ENCODE measurements at places on chromosomes 2 and 18.
A peak's percentile ranks its signal among the peaks of the same experiment; 100 is the strongest.

DNA sequence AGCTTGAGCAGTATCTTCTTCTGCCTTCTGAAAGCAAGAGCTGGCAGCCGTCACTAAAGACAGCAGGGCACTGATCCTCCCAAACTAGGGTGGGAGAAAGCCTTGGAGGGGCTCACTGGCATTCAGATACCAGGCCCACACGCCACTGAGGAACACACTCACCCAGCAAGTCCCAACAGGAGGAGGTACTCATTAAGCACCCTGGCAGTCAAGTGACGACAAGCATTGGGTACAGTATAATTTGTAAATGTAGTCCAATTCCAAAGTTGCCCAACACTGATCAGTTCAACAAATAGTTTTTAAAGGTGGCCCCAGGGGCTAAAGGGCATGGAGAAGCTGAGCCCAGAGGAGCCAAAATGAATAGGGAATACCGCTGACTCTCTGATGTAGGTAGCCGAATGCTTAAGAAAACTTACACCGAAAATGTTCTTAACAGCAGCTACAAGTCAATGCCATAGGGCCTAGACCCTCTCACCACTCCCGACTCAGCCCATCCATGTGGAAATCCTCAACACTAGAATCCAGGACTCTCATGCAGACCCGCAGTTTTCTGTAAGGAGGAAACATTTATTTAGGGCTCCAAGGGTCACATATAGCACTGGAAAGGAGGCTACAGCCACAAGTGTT lies 9.9 kb downstream of the LIMS2 start:
- DNase-seq: no peak

GRCh38 chr2:11778923-11779757 lies 32.7 kb downstream of the LPIN1 start:
- peak; percentile 80 for DNase-seq

GRCh38 chr18:54260396-54261072 lies 8.8 kb upstream of the POLI start:
- no peak for DNase-seq

DNA sequence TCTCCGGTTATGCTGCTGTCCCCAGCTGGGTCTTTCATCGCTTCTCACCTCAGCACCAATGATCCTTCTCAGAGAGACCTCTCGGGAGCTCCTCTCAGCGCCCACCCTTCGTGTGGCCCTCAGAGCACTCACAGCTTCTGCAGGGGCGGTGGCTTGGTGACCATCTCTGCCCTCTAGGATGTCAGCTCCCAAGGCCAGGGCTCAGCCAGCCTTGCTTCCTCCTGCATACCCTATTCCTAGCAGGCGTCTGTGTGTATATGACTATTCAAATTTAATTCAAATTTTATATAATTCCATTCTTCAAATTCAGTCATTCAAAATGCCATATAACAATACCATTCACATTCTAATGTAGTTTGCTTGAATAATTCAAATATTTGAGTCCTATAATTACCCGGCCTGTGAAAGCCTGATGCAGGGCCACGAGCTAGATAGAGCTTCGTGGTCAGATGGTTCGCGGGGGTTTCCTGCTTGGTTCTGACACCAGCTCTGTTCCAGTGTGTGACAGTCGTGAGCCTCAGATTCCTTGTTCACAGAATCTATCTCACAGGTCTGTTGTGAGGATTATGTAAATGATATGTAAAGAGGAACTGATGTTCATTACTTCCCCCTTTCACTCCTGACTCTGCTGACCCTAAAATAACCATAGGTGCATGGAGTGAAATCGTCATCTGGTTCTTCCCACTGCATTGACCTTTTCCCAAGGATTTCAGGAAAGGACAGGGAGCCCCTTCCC lies 94.0 kb upstream of the CNGA3 start:
- DNase-seq: no peak

- no peak for DNase-seq
Observed at GRCh38 chr2:189407281-189408209, 33.7 kb upstream of the WDR75 start.

GRCh38 chr18:48544661-48545415 lies 6.0 kb downstream of the CTIF start:
- no peak for DNase-seq

DNA sequence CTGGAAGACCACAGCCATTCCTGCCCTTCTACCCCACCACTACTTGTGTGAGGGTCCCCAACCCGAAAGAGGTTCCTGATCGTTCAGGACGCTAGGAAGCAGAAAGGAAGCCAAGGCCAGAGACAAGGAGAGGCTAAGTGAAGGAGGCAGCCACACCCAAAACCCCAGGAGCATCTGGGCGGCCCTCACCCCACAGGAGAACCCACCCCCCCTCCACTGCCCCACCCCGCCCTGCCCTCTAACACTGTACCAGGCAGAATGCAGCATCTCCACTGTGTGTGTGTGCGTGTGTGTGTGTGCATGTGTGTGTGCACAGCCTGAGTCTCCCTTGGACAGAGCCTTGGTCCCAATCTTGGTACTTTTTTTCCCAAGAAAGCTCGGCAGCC lies 207.5 kb upstream of the HAAO start:
- no peak for DNase-seq

- peak; percentile 50 for DNase-seq
Observed at GRCh38 chr18:79611040-79611681, 68.4 kb upstream of the CTDP1 start.

DNA sequence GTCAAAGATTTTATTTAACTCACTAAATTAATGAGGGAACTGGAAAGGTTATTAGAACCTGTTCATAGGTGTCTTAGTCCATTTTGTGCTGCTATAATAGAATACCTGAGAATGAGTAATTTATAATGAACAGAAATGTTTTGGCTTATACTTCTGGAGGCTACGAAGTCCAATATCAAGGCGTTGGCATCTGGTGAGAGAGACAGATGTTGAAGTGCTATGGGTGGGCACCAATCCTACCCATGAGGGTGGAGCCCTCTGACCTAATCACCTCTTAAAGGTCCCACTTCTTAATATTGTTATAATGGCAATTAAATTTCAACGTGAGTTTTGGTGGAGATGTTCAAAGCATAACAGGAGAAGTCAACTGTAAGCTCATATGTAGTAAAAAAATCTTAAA lies 5.1 kb downstream of the RPIA start:
- no peak for DNase-seq

GRCh38 chr18:54926593-54927325 lies 32.5 kb downstream of the CCDC68 start:
- DNase-seq: no peak

GRCh38 chr2:234032279-234032856 lies 18.1 kb upstream of the SPP2 start:
- DNase-seq: no peak

- no peak for DNase-seq
Observed at GRCh38 chr18:27110319-27110718, 74.8 kb downstream of the CHST9 start.

DNA sequence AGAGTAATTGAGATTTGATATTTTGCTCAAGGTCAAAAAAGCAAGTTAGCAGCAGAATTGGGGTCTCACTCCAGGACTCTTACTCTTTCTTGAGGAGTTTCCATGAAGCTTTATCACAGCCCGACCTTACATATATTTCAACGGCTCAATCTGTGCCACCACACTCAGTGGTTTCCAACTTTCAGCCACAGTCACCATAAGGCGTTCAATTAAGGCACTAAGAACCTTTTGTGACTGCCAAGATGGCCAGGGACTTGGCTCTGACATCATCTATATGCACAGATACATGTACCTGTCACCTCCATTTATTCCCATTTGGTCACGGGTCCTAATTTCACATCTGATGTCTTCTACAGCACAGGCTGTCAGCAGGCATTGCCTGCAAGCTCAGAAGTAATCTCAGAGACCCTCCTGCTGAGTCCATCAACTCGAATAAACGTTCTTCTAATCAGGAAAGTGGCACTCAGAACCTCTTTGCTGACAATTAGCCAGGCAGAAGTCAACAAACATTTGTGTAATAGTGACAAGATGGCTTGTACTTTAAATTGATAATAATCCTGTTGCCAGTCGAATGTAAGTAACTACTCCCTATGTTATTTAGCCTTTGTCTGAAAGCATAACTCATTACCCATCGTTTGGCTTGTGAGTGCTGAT lies 16.1 kb downstream of the DYTN start:
- DNase-seq: no peak

- no peak for DNase-seq
Observed at GRCh38 chr2:237132799-237133198, 47.1 kb downstream of the COPS8 start.

DNA sequence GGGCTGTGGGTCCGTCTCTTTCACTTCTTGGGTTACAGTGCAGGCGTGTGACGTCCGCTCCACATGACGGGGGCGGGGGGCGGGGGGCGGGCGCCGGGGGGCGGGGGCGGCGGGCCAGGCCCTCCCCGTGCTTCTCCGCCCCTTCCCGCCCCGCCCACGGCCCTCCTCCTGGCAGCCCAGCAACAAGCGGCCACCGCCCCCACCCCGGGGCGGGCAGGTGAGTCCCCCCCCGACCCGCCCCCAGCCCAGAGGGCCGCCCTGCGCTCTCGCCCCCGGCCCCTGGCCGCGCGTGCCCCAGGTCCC lies 3.6 kb downstream of the ZNF516 start:
- DNase-seq: peak; percentile 59

DNA sequence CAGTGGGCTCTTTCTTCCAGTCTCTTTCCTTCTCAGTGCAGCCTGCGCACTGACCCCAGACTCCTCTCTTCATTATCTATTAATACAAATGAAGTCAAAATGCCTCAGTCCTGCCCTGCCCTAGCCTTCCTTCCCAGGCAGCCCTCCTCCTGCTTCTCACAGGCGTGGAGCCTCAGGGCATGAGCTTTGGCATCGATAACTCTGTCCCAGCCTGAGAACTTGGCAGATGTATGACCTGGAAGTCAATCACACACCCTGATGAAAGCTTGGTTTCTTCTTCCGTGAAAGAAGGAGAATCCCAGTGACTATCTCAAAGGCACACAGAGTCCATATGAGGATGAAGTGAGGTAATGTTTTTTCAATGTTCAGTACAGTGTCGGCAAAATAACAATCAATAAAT lies 600.7 kb upstream of the ID2 start:
- DNase-seq: no peak

GRCh38 chr2:85132834-85133637 lies at the start of gene TCF7L1:
Gene TCF7L1 (plus strand): TSS chr2:85133392. CDS start chr2:85133685, 293 bp downstream.
- peak; percentile 61 for DNase-seq

DNA sequence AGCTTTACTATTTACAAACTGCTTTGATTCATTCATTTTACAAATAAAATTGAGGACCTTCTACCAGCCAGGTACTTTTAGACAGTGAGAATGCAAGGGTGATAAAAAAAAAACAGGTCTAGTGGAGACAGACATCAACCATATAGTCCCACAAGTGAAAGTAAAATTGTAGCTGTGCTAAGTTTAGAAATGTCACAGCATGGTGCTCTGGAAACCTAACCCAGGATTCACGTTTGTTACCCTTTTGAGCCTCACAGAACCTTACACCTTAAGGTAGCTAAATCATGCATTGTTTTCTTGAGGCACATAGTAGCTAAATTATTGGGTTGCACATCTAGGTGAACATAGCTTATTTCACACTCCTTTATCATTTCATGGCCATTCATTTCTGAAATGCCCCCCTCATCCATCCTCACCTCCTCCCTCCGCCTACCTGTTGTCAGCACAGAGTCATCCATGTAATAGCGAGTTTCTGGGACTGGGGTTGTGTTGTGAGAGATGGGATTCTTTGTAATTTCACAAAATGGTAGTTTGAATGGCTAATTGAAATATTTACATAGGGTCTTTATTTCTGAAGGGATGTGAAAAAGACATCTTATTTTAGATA lies 7.1 kb downstream of the MTA3 start:
- DNase-seq: no peak

DNA sequence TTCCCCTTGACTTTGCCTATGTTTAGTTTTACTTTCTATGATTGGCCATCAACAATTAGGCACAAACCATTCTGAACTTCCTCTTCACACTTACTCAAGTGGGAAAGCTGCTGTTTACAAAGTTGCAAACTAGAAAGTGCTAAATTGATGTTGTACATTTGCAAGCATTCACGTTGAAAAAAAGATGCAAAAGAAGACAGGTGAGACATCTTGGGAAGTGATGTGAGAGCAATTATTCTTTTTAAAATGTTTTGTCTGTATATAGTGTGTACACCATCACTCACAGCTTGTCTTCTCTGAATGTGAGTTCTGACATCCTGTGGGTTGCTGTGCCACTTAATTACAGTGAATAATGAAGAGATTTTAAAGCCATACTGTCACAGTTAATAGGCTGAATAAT lies 874.1 kb upstream of the LRATD1 start:
- no peak for DNase-seq

DNA sequence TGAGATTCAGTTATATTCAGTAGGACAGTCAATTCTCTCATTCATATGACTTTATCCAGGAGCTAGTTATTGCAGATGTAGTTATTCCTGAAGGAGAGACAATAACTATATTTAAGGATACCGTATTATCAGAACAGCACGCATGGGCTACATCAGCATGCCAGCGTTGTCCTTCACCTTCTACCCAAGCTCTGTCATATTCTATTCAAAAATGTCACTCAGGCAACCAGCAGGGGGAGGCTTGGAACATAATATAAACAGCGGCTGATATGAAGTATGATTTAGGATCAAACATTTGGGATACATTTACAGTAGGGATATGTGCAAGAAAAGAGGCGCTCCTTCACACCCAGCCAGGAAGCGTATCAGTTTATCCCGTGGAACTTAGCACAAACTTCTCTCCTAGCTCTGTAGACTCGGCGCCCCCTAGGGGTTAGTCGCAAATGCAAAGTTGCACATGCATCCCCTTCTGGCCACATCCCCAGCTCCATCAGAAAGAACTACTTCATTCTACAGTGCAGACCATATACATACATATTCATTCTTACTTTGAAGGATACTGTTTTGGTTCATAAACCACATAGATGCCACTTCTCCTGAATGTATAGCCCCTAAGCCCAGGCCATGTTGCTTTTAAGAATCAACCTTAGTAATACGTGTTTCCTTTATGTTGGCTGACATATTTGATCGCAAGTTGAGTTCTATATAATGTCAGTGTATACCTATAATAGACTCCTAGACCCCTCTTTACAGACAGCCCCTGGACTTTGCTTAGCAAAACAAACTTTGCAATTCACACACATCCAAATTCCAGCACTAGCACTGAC lies 759.4 kb downstream of the ADCYAP1 start:
- no peak for DNase-seq

DNA sequence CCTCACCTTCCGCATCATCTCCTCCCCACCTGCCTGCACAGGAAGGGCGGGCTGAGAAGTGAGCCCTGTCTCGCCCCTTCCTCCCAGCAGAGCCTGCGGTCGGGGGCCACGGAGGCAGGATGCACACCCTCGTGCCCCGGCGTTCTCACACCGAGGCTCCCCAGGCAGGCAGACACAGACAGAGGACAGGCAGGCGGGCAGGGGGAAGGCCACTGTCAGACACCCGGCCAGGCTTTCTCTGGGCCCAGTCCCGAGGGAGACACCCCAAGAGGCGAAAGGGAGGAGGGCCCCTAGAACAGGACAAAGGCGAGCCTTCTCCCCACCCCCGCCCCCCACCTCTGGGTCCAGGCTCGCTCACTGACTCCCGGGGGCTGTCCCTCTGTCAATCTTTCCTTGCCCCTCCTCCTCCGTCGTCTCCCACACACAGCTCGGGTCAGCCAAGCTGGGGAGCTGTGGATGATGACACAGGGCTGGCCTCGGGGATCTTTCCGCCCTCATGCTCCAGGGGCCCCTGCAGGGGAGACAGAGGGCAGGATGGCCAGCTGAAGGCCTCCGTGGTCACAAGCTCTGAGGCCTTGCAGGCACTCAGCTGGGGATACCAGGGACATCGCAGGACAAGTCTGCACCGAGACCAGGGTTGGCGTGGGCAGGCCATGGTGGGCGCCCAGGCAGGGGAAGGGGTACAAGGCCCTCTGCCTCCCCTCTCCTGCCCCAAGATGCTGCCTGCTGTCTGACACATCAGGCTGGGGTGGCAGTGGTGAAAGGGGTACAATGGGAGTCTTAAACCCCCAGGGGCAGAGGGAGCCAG lies 24.9 kb downstream of the BIN1 start:
- peak; percentile 85 for DNase-seq

- DNase-seq: no peak
Observed at GRCh38 chr2:64227603-64228125, 83.4 kb upstream of the PELI1 start.

All from Ammon's horn (tissue), 1 donor.